Fibroblast of skin of left biceps (primary cell): ENCODE measurements at places on chromosomes 4 and X.

- no peak for DNase-seq
Measured at GRCh38 chrX:13094828-13095341, 50.5 kb upstream of the FAM9C start.

- DNase-seq, result no peak
Measured at GRCh38 chr4:8133897-8134563, 24.6 kb downstream of the ABLIM2 start.

- DNase-seq, result peak; percentile 49
Measured at GRCh38 chr4:17082186-17082585, 183.7 kb upstream of the LDB2 start.

DNA sequence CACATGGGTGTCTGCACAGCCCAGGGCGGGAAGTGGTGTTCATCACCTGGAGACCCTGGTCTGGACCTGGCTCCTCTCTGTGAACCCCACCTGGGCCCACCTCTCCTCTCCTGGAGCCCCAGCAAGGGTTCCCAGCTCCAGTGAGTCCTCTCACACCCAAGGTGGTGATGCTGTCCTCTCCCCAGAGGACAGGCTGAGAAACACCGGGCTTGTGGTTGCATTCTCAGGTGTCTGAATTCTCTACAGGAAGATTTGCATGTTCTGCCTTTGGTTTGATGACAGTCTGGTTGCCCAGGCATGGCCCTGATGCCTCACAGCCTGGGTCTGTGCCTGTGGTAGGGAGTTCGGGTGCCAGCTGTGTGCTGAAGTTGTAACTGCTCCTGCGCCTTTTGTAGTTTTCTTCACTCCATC is 3.8 kb downstream of the MAEA start:
- DNase-seq, result no peak

DNA sequence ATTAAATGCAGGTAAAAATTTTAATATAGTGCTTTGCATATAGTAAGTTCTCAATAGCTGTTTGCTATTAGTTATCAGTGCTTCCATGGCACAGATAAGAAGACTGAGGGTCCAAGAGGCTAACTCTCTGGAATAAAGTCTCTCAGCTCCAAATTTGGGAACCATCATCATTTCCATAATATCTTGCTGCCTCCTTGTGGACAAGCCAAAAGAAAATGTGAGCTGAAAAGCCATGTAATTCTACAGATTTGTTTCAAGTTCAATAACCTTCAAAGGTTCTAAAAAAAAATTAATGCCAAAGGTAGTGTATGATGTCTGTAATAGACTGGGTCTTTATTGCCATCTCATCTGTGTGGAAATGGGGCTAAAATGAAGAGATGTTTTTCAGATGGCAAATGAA is 136.9 kb upstream of the VCX start:
- DNase-seq, result no peak

DNA sequence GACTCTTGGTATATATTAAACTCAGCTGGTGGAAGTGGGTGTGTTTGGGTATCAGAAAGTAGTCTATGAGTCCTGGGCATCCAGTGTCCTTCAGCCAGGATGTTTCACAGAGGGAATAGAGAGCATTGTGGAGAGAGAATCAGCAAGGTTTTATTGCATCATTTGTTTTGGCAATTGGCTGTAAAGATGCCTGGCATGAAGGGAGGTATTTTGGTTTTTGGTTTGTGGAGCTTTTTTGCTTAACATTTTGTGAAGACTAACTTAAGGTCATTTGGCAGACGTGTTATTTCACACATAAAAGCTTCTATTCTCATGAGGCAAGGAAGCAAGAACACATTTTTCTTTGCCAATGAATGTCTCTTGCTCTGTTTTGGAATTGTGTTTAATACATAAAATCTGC is 71.1 kb downstream of the DCLK2 start:
- no peak for DNase-seq

DNA sequence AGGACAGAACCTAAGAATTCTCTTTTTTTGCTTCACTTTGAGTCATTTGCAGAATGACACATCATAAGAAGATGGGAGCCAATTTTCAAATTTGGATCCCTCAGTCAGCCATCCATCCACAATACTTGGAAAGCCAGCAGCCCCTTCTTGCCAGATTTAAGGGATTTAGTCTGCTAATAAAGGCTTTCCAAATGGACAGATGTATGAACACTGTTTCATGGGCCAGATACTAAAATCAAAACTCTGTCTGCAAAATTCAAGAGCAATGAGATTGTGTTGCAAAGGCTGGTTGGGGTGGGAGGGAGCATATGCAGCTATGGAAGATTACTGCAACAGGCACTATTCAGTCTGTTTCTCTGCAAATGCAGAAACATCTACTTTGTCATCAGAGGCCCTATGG is 37.7 kb upstream of the KCNIP4 start:
- DNase-seq, result no peak

DNA sequence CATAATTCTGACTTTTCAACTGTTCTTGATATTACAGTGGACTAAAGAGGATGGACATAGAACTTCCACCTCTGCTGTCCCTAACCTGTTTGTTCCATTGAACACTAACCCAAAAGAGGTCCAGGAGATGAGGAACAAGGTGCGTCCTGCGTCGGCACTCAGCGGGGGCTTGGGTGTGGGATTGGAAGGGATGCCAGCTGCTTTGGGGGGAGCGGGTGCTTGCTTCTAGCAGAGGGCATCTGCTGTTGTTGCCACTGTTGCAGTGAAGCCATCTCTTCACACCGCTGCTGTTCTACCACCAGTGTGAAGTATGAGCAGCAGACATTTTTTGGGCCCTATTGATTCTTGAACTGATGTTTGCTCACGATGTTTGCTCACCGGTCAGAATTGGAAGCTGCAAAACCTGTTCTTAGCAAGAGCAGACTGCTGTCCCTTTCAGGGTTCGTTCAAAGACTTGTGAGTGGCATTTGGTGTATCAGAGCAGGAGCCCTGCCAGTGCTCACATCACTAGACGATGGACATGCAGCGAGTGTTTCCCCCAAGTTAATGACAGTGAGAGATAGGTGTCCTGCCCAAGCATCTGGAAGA is 55.4 kb downstream of the NOP14 start:
- DNase-seq, result no peak

DNA sequence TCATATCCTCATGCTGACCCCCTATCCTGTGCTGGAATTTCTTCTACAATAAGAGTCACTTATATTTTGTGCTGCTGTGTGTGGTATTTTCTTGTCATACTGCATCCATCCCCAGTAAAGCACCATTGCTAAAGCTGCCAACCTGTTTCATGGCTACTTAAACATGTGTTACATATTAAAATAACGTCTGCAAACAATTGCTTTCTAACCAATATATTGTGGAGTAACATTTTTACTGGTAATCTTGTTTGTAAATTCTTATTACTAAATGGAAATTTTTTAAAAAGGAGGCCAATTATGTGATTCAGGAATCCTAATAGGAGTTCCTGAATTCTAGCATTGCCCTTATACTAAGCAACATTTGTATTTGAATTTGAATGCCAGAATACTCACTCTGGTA is 160.3 kb upstream of the VEGFC start:
- DNase-seq, result no peak
